ENCODE measurements at places on chromosomes 16 and 17. TPM values are rescaled to one million over a fixed set of nuclear protein-coding genes. Genes with fewer than 3 reads are reported as not detected.

CEMP1 gene
- total RNA-seq, result not detected

TXNDC17 gene
- total RNA-seq, result 224 TPM

DNA sequence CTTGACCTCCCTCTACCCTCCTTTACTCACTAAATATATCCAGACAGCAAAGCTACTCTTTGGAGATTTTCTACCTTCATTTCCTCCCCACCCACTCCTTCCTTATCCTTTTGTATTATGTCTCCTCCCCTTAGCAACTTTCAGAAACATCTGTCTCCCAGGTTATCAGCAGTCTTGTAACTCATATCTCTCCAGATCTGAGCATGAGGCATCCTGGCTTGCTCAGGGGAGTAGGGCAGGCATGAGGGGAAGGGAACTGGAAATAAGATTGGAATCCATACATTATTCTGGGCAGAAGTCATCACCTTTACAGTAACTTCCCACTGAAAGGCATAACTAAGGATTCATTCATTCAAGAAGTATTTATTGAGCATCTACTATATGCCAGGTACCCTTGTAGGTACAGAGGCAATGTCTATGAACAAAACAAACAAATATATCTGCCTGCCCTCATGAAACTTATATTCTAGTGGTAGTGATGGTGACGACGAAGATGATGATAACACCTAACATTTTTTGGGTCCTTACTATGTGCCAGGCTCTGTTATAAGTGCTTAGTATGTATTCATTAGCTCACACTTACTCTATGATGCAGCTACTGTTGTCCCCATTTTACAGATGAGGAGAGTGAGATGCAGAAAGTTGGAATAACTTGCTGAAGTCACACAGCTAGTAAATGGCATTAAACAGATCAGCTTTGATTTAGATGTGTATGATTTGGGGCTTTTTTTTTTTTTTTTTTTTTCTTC lies 123.9 kb upstream of the CACNG3 start:
- no peak overlapping the region for H3K27ac ChIP-seq
- H3K4me3 ChIP-seq, result no peak overlapping the region
- DNase-seq, result no peak
- H3K36me3 ChIP-seq, result no peaks in the 10 kb centered on the region
- H3K27me3 ChIP-seq, result no peaks in the 10 kb centered on the region
- H3K4me1 ChIP-seq, result no peaks in the 10 kb centered on the region

DNA sequence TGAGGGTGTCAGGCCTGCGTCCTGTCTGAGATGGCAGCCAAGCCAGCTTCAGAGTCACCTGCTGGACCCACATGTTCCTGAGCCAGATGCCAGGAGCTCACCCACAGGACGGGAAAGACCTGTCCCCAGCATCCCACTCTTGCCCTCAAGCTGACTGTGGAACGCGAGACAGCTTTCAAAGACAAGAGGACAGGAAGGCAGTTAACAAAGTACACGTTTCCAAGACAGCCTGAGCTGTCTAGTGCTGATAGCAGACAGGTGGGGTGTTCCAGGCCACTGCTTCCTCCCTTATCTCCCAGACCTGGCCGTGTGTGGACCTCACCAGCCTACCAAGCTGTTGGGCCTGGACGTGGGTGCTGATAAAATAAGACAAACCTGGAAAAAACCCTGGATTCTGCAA lies 13.2 kb downstream of the CMTM3 start:
- no peaks in the 10 kb centered on the region for H3K27me3 ChIP-seq
- H3K4me3 ChIP-seq, result no peak overlapping the region
- H3K36me3 ChIP-seq, result peaks cover 9% of the 10 kb centered on the region
- H3K4me1 ChIP-seq, result peaks cover 30% of the 10 kb centered on the region
- H3K27ac ChIP-seq, result no peak overlapping the region

GRCh38 chr16:79972053-79972704 lies 371.6 kb upstream of the MAF start:
- no peak overlapping the region for H3K4me3 ChIP-seq
- no peaks in the 10 kb centered on the region for H3K27me3 ChIP-seq
- DNase-seq, result peak; percentile 54
- H3K36me3 ChIP-seq, result no peaks in the 10 kb centered on the region
- no peak overlapping the region for H3K27ac ChIP-seq

- H3K4me1 ChIP-seq, result no peaks in the 10 kb centered on the region
- H3K36me3 ChIP-seq, result no peaks in the 10 kb centered on the region
- DNase-seq, result no peak
- H3K27me3 ChIP-seq, result no peaks in the 10 kb centered on the region
- no peak overlapping the region for H3K27ac ChIP-seq
Observed at GRCh38 chr17:65231086-65231485, 93.9 kb downstream of the RGS9 start.

DNA sequence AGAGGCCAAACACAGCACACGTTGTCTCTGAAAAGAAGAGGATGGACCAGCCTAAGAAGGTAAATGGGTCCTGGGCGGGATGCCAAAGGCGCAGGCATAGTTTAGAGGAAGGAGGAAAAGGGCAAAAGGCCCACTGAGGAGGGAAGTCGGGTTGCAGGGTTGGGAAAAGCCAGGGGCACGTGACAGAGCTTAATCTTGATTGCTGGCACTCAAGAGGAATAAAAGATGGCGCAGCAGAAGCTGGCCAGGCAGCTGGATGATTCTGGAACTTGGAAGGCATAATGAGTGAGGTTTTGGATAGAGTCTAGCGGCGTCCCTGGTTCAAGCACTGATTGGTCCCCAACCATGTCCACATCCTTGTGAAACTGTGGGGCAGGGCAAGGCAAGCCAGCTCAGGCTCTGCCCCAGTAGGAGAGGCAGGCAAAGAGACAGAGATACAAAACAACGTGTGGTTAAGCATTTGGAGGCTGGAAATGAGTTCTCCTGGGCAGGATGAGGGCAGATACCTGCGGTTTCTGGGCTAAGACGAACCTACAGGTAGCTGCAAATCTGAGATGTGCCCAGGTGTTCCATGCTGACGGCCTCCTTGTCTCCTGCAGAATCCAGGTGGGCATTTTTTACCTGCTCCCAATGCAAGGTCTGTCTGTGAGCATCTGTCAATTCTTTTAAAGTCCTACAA lies 52.7 kb upstream of the CIBAR2 start:
- no peak overlapping the region for H3K4me3 ChIP-seq
- H3K27me3 ChIP-seq, result no peaks in the 10 kb centered on the region
- H3K4me1 ChIP-seq, result peaks cover 6% of the 10 kb centered on the region
- H3K27ac ChIP-seq, result peak overlapping the region; percentile 33
- no peaks in the 10 kb centered on the region for H3K36me3 ChIP-seq

All from adrenal gland (tissue), 19 donors.